ENCODE measurements at places on chromosomes 1 and 21.

DNA sequence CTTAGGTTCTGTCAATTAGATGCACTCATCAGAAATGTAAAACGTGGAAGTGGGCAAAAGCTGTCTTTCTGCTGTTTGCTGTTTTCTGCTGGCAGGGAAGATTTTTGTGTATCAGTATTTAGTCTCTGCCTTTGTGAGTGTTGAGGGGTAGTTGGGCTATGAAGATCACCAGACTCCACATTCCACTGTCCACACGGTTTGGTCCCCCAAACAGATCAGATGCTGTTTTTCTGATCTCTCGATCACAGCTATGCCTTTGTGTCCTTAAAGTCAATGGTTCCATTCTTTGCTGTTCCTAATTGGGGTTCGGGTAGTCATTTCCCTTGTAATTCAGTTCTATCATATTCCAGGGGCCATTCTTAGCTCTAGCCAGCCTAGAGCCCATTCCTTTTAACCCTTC lies 27.0 kb upstream of the NPL start:
- DNase-seq = no peak

GRCh38 chr1:46510341-46510997 lies 20.8 kb downstream of the DMBX1 start:
- no peak for DNase-seq

- DNase-seq = no peak
Observed at GRCh38 chr1:84000954-84001495, 2.1 kb upstream of the TTLL7 start.

- no peak for DNase-seq
Observed at GRCh38 chr1:67476006-67476482, 45.8 kb upstream of the SERBP1 start.

DNA sequence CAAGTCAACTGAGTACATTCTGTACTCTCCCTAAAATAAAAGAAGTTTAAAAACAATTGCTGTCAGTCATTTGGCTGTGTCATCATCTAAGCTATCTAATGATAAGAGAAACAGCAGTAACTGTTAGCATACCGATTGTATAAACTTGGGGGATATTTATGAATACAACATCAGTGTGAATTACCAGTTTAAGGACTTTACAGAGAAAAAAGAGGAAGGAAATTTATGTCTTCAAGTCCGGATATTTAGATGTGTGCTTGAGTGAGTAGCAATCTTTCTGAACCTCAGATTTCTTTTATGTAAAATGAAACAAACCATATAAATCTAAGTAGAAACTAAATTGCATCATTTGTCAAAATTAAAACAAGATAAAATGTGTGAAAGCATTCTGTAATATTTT lies 1557.0 kb downstream of the MRPL39 start:
- DNase-seq = no peak

DNA sequence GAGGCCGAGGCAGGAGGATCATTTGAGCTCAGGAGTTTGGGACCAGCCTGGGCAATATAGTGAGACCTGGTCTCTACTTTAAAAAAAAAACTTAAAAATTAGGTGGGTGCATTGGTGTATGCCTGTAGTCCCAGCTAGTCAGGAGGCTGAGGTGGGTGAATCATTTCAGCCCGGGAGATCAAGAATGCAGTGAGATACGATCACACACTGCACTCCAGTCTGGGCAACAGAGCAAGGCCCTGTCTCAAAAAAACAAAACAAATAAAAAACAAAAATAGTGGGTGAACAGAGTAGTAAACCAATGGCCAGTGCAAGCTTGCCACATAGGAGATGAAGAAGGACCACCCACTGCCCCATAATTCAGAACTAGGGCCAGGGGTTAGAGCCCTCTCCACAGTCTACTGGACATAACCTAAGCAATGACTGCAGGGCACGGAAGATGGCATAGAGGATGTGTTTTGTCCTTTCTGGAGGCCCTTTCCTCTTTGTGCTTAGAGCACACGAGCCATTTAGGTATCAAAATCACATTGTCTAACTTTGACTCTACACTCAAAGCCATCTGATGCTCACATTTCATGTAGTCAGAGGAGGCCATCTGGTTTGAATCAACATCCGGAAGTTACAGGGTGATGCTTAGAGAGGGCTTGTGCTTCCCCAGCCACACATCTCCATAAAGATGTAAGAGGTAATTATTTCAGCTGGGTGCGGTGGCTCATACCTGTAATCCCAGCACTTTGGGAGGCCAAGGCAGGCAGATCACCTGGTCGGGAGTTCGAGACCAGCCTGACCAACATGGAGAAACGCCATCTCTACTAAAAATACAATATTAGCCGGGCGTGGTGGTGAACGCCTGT lies 12.6 kb downstream of the CD2 start:
- peak; percentile 56 for DNase-seq
